ENCODE measurements at places on chromosomes 6 and 20.
A peak's percentile ranks its signal among the peaks of the same experiment; 100 is the strongest.

DNA sequence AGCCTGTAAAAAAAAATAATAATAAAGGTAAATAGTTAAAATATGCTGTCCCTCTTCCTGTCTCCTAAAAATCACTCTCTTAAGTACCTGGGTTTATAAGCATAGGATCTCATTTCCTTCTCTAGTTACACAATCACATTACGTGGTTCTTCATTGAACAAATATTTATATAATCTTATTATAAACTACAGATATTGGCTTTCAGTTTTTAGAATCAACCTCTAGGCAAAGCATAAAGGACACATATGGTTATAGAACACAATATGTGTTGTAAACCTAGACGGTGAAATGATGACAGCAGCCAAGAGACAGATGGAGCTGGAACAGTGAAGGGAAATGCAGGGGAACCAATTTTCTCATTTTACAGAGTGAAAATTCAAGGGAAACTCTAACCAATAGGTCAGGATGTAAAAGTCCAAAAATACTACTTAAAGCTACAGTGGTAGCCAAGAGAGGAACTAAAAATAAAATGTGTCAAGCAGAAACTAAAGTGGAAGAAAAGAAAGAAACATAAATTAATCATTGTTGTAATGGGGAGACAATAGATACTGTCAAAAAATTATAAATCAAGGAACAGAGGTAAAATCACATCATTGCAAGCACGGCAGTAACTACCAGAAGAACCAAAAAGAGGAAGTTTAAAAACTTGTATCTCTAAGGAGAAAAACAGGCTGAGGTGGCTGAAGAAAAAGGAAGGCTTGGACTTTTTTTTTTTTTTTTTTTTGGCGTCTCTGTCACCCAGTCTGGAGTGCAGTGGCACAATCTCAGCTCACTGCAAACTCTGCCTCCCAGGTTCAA, 82.8 kb upstream of the CDYL start:
- DNase-seq: no peak

- DNase-seq: no peak
Measured at GRCh38 chr6:145891565-145891964, 72.6 kb downstream of the SHPRH start.

DNA sequence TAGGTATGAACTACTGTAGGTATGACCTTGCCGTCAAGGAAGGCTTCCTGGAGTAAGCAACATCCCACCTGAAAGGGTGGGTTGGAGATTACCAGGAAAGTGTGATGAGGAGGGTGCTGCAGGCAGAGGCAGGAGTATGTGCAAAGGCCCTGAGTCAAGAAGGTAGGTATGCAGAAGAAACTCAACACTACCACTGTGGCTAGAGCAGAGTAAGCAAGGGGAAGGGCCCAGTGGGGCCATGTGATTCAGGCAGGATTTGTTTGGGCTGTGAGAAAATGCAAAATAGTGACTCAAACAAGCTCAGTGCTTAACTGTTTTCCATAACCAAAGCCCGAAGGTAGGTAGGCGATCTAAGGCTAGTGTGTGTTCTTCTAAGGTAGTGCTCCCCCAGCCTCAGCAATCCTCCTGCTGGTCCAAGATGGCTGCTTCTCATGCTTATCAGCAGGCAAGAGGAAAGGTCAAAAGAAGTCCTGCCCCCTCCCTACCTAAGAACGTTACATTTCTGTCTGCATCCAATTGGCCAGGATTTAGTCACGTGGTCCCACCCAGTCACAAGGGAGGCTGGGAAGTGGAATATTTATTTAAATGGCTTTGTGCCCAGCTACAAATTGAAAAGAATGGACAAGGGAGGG, 36.2 kb upstream of the HMGA1 start:
- no peak for DNase-seq

- no peak for DNase-seq
Measured at GRCh38 chr6:25302677-25303128, 23.5 kb downstream of the CARMIL1 start.

- DNase-seq: peak; percentile 12
Measured at GRCh38 chr20:19211661-19212468, 577 bp upstream of the SLC24A3 start.

- peak; percentile 36 for DNase-seq
Measured at GRCh38 chr6:18595774-18596530, 208.8 kb downstream of the RNF144B start.

GRCh38 chr6:154538640-154539191, 28.2 kb upstream of the CNKSR3 start:
- no peak for DNase-seq

GRCh38 chr6:99905209-99906106, 88.6 kb downstream of the MCHR2 start:
- DNase-seq: peak; percentile 61

- peak; percentile 76 for DNase-seq
Measured at GRCh38 chr6:17354700-17355403, 38.5 kb upstream of the CAP2 start.

DNA sequence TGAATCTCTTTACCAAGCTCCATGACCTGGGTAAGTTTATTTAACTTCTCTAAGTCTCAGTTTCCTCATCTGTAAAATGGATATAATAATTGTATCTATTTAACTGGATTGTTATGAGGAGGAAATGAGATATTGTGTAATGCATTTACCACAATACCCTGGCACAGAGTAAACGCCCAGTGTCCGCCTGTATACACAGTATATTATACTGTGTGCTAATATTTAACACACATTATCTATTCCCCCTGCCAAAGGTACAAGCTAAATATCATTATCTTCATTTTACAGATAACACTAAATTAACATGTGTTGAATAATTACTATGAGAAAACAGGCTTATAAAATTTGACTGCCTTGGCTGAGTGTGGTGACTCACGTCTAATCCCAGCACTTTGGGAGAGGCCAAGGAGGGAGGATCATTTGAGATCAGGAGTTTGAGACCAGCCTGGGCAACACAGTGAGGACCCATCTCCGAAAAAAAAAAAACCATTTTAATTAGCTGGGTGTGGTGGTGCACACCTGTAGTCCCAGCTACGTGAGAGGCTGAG, 38.7 kb upstream of the TNFRSF21 start:
- DNase-seq: no peak

DNA sequence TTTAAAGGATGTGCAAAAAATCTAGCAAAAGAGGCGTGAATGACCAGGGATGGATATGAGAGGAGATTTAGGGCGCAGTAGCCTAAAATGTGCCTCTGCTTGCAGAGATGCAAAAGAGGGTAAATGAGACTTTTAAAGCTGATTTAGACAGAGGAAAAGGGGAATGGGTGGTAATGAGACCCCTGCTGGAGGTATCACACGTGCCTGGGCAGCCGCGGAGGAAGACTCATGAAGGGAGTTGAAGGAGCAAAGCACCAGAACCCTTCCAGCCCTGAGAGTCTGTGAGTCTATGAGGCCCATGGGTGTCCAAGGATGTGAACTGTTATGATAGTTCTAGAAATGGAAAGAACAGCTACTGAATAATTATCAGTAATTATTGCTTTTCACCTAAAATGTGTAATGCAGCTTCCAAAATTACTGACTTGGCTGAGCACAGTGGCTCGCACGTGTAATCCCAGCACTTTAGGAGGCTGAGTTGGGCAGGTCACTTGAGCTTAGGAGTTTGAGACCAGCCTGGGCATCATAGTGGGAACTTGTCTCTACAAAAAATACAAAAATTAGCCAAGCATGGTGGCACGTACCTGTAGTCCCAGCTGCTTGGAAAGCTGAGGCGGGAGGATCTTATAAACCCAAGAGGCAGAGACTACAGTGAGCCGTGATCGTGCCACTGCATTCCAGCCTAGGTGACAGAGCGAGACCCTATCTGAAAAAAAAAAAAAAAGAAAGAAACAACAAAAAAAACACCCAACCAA, 38.2 kb upstream of the TIAM2 start:
- no peak for DNase-seq

DNA sequence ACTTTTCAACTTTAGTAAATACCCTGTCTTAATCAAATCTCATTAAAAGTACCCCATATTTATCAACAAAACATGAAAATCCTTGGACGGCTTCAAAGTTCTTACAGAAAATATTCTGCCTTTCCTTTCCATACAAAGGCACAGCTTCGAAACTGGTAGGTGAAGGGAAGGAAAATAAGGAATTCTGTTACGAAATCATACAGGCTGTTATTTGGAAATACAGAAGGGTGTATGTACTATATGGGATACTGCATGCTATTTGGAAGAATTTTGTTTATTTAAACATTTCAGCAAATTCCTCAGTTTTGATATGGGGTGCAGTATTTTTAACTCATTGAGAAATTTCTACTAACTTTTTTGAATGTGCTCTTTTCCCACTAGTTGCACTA, 138.4 kb upstream of the BTN3A2 start:
- no peak for DNase-seq

DNA sequence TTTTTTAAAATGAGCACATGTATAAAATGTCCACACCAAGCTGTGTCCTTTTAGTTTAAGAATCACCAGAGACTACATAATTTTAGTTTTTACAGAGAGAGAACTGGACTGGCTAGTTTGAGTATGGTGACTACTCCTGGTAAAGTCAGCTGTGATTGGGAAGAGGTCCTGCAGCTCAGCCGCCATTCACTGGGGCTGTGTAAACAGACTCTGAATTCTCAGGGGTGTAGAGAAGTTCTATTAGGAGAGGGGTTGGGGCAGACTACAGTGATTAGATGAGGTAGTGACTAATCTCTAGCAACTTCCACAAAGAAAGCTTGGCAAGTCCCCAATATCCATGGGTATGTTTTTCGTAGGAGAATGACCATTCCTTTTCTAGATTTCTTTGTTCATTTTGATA, 341.2 kb upstream of the MAP3K7 start:
- DNase-seq: no peak

GRCh38 chr6:87673237-87673636, 28.8 kb downstream of the AKIRIN2 start:
- no peak for DNase-seq

DNA sequence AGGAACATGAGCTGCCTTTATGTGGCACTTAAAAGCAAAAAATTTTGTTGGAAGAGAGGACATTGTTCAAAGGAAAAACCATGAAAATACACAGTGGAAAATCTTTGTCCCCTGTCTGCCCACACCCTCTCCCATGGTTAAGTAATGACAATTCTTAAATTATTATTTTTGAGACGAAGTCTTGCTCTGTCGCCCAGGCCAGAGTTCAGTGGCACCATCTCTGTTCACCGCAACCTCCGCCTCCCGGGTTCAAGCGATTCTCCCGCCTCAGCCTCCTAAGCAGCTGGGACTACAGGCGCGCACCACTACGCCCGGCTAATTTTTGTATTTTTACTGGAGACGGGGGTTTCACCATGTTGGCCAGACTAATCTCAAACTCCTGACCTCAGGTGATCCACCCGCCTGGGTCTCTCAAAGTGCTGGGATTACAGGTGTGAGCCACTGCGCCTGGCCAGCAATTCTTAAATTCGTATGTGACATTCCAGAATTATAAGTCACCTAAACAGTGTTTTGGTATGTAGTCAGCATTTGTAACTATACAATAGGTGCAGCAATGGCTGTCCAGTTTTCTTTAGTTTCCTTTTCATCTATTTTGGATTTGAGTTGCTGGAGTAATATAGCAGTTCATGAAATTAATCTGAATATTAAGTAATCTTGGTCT, 636 bp upstream of the SSR1 start:
- DNase-seq: peak; percentile 63

DNA sequence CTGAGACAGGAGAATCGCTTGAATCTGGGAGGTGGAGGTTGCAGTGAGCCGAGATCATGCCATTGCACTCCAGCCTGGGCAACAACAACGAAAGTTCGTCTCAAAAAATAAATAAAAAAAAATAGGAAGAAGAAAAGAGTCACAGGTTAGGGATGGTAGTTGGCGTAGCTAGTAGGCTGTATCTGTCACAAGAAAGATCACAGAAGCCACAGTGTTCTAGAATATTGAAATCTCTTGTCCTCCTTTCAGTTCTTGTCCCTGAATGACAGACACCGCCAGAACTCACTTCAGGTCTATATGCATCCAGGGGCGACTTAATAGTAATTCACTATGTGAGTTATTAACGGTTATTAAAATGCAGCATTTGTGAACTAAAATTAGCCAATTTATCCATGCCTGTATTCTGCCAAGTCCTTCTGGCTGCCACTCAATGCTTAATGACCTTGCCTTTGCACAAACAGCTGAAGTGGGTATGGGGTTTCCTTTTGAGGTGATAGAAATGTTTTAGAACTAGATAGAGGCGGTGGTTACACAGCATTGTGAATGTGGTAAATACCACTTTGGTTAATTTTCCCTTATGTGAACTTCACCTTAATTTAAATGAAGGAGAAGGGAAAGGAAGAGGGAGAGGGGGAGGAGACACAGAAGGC, 41.3 kb upstream of the ZMYND8 start:
- DNase-seq: no peak

- no peak for DNase-seq
Measured at GRCh38 chr6:155883741-155884140, 428.1 kb upstream of the NOX3 start.

DNA sequence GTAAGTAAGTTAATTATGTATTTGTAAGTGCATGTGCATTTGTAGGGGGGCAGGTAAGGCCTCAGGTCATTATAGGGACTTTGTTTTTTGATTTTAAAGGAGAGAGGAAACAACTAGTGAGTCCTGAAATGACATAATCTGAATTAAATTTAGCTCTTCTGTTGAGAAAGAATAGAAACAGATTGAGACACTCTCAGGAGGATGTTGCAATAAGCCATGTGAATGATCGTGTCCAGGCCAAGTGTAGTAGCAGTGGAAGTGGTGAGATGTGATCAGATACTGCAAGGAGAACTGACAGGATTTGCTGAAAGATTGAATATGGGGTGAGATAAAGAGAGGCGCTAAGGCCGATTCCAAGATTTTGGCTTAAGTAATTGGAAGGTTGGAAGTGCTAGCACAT, 2.6 kb upstream of the CENPW start:
- DNase-seq: no peak

DNA sequence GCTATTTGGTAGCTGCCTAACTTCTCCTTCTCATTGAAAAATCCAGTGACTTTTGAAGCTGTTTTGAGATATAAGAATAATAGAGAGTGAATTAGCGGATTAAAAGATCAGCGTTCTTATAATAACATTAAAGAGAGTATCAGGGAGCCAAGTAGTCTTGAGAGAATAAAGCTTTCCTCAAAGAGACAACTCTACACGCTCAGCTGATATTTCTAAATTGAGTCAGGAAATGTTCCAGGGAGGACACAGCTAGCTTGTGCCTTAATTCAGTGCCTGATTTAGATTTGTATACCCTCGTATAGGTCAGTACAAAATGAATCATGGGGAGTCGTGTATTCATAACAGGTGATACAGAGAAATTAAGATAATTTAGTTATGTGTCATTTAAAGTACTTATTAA, 75.1 kb upstream of the QKI start:
- no peak for DNase-seq

DNA sequence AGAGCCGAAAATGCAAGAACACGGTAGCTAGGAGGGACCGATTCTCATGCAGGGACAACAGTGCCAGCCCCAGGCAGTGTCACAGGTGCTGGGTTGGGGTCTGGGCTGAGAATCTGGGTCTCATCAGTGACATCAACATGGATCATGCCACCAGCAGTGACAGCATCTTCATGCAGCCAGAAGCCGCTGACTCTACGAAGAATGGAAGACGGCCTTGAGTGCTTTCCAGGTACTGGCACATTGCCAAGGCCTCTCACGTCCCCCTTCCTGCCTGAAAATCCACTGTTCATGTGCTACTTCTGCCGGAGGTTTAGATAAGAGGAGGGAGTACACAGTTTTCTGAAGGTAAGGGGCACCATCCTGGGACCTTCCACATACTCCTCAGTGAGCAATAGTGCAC, 141.1 kb upstream of the FOXQ1 start:
- no peak for DNase-seq

Data from SW480 (cell line).